Umbilical cord (tissue), 2 donors: ENCODE measurements at places on chromosomes 4 and X.

- no peak for DNase-seq
These were observed 20.3 kb upstream of the MSX1 start for GRCh38 chr4:4838936-4839810.

GRCh38 chr4:76614589-76614988, 179.6 kb downstream of the SHROOM3 start:
- no peak for DNase-seq

DNA sequence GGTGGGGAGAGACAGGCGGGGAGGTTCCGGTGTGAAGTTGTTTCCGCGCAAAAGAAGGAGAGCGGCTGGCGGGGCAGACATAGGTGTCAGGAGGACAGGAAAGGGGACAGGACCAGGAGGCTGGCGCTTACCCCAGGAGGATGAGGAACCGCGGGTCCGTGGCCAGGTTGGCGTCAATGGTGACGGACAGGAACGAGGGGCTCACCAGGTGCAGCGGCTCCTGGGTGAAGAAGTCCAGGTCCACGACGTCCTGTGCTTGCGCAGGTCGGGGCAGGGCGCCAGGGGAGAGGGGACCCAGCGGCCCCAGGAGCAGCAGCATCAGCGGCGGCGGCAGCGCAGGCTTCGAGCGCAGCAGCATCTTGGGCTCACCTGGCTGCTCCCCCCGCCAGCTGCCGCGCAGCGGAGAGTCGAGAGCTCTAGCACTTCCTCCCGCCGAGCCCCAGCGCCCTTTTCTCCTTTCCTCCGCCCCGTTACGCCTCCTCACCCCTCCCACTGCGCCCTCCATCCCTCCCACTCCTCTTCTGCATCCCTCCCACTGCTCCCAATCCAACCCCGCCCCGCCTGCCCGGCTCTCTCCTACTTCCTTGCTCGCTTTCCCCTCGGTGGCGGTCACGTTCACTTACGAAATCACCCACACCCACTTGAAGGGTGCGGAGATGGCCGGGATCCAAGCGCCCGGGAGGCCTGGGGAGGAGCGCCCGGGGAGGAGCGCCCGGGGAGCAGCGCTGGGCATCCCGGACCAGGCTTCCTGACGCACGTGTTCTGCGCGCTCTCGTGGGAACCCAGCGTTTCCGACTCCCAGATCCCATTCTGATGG, at the start of gene HPSE:
Gene HPSE, minus strand, starts transcription at position 424 of the 817 bp plus-strand sequence. Its CDS starts 66 bp downstream, at position 358.
- DNase-seq: peak; percentile 84

GRCh38 chr4:173019664-173020063, 148.9 kb upstream of the GALNT7 start:
- DNase-seq: no peak

- DNase-seq: no peak
These were observed 1.9 kb downstream of the POU4F2 start for GRCh38 chr4:146640465-146641061.

- no peak for DNase-seq
These were observed 298.6 kb downstream of the DHX15 start for GRCh38 chr4:24285759-24286158.

- DNase-seq: no peak
These were observed 73.0 kb upstream of the PJA1 start for GRCh38 chrX:69238114-69238886.
